ENCODE measurements at places on chromosomes 7 and 10.

- no peak for DNase-seq
These were observed 449.1 kb downstream of the KCNMA1 start for GRCh38 chr10:77188521-77188920.

DNA sequence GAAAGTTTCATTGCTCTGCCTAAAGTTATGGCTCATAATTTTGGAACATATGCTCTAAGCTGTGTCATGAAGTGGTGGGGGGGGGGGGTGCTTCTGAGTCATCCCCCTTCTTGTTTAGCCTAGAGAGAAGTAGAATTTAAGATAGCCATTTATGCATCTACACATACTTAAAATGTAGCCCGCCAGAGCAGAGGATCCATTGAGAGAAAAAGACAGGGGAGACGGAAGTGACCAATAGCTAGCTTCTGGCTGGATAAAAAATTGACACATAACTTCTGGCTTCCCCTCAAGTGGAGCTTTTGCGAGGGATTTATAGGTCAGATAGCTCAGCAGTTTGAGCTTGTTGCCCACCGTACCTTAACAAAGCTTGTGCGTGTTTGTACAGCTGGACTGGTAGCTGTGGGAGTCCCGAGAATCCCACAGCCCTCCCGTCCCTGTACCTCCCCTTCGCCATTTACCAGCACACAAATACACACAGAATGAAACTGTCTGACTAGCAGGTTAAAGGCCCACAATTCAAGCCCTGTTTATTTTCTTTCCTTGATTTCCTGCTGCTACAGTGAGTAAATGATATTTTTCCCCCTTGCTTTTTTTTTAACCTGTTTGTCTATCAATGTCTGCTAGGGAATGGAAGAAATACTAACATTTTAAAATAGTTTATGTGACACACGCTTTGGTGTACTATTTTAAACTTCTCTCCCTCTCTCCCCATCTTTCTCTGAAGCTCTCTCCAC, 232.6 kb upstream of the FERD3L start:
- DNase-seq: no peak

- no peak for DNase-seq
These were observed at the start of gene CPA4 for GRCh38 chr7:130292682-130293257. Gene CPA4 (plus strand): TSS chr7:130293161. CDS start chr7:130293181, 20 bp downstream.

DNA sequence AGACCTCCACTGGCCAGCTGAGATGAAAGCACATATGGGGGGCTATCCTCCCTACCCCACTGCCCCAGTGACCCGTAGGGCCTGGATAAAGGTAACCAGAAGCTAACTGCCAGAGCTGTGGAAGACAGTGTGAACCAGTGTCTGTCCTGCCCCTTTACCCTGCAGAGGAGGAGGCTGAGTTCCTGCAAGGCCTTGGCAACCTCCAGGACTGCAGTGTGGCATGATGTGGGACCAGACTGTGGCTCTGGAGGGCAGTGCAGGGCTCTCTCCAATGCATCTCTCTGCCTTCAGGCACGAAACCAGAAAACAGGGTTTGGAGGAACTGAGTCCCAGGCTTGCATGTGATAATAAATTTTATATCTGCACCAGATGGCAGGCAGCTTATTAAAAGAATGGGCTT, 93.1 kb downstream of the EPC1 start:
- DNase-seq: no peak

DNA sequence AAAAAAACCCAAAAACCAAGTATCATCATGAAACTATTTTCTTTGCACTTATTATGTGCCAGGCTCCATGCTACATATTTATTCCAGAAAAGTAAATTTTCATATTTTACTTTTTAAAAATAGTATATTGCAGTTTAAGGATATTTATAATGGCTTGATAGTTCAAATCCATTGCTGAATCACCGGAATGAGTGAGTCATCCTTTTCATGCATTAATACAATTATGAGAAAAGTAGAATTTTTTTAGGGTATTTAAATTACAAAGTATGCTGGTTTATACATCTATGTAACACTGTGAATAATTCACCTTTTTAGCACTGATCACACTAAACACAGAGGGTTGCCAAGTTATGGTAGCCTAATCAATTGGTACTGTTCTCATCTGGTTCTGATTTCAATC, 54.3 kb downstream of the SLC16A9 start:
- DNase-seq: no peak

DNA sequence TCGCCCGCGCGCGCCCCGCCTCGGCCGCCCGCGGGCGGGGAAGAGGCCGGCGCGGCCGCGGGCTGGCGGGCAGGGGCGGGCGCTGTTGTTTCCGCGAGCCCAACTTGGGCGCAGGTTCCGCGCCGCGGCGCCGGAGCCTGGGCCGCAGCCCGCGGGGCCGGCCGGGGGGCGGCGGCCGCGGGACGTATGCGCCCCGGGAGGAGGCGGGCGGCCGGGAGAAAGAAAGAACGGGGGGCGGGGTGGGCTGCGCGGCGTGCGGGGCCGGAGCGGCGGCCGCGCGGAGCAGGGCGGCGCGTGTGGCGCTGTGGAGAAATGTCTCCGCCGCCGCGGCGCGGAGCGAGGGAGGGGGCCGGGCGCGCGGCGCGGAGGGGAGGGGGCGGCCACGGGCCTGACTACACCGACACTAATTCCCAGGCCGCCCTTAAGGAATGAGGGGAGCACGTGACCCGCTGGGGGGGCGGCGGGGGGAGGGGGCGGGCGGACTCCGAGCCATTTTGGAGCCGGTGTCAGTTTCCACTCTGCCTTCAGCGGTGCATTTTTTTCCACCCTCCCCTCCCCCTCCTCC, at the start of gene BMI1:
Gene BMI1, plus strand, starts transcription at position 509 of the 565 bp plus-strand sequence. CDS start 5,351 bp downstream, outside the sequence.
- peak; percentile 55 for DNase-seq

- no peak for DNase-seq
These were observed 46.2 kb downstream of the NOC3L start for GRCh38 chr10:94316560-94316959.

- no peak for DNase-seq
These were observed 74.7 kb downstream of the FRMPD2 start for GRCh38 chr10:48199580-48200377.

DNA sequence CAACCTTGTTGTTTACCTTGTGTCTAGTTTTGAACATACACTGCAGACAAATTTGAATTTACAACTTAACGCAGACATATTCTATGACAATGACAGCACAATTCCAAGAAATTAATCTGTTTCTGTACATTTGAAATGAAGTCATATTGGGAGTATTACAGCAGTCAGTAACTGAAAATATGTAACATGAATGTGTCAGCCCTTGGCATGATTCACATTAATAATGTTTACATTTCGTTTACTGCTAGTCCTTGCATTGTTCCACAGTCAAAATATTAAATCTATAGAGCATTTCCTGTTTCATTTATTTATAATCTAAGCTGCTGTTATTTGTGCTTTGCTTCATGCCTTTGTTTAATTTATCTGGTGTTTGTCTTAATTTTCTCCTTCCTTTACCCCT, 80.4 kb downstream of the NOC3L start:
- DNase-seq: no peak

DNA sequence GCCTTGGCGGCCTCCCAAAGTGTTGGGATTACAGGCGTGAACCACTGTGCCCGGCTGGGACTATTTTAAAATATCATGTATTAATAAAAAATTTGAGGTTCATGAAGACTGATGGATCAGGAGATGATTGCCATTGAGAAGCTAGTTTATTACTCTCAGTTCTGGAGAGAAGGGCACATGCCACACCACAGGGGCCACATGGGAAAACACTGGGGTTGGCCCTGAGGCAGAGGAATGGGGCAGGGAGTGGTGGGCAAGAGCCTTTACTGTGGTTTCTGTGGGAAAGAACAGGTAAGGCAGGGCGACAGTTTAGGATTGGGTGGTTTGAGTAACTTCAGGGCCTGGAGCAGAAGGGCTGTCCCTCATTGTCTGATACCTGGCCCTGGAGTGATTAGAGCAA, 6.8 kb upstream of the TBRG4 start:
- no peak for DNase-seq

GRCh38 chr7:101114492-101114891, 12.4 kb upstream of the SERPINE1 start:
- DNase-seq: no peak

DNA sequence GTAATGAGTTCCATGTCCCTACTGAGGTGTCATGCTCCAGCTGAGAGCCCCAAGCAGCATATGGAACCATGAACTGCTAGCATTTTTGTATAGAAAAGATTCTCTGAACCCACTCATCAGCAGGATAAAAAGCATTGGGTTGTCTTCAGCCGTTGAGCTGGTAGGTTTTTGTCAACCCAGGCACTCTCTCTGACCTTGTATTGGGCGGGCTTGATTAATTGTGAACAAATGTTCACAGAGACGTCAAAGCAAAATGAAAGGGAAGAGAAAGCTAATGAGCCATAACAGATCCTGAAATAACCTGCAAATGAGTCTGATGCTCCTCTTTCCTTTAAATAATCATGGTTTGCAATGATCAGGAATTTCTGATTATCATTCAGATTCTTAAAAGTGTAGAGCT, 924.7 kb upstream of the CELF2 start:
- DNase-seq: no peak

DNA sequence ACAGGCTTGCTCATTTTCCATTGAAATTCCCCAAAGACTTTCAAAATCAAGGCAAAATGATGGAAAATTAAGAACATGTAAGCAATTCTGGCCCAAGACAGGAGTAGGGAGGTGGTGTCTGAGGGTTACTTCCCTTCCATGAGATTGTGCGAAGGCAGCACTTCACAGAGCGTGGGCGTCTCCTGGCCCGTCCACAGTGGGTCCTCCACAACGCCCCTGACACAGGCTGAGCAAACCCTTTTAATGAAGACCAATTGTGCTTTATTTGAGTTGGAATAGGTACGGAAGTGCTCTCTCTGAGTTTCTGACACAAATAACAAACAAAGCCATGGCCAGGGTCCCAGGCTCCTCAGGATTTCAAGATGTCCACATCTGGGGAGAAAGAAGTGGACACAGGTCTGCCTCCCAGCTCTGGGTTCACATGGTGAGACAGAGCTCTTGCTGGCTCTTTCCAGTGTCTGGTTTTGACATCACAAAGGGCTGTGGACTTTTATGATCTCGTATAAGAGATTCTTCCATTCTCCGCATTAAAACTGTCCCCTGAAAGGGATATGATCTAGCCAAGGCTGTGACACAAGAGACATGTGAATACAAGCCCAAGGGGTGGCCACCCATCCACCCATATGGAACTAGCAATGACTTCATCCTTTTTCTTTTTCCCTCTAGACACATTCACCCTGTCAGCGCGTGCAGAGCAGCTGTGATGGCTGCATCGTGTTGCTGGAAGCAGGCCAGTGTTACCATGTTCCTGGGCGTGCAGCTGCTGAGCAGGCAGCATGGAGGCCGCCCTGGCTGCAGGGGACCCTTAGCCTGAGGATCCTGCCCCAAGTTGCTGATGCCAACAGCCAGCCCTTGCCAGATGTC, 145.6 kb downstream of the ADAM12 start:
- DNase-seq: no peak

DNA sequence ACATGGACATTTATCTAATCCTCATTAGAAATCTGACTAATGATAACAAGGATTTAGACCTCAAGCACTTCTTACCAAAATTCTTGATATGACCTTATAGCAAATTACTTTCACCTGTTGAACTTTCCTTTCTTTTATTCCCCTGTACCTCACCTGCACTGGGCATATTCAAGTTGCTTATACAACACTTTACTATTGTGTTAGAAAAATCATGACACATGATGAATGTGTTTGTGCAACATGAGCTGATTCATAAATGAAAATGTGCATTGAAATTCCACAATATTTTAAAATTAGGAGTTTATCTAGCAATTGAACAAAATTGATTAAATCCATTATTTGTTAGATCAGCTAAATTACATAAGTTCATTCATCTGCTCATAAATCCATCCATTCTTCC, 160.6 kb downstream of the CFTR start:
- DNase-seq: no peak

DNA sequence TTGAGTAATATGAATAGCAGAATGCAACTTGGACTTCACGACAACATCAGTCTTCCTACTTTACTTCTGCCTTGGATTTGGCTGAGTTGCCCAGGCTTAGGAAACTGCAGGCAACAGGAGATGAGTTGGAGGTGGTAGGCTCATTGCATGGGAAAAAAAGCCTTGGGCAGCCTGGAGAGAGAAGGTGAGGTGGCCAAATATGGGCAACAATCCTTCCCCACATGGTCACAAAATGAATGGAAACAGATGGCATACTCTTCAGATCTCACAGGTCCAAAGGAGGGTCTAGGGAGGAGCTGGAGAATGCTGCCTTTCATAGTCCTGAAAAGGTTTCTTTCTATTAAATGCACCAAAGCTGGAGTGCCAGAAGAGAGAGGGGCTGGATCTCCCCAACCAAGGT, 128.6 kb upstream of the AOAH start:
- no peak for DNase-seq

- no peak for DNase-seq
These were observed 150.5 kb downstream of the CYP26A1 start for GRCh38 chr10:93224005-93224779.

- no peak for DNase-seq
These were observed 16.0 kb upstream of the GDI2 start for GRCh38 chr10:5829267-5829666.

DNA sequence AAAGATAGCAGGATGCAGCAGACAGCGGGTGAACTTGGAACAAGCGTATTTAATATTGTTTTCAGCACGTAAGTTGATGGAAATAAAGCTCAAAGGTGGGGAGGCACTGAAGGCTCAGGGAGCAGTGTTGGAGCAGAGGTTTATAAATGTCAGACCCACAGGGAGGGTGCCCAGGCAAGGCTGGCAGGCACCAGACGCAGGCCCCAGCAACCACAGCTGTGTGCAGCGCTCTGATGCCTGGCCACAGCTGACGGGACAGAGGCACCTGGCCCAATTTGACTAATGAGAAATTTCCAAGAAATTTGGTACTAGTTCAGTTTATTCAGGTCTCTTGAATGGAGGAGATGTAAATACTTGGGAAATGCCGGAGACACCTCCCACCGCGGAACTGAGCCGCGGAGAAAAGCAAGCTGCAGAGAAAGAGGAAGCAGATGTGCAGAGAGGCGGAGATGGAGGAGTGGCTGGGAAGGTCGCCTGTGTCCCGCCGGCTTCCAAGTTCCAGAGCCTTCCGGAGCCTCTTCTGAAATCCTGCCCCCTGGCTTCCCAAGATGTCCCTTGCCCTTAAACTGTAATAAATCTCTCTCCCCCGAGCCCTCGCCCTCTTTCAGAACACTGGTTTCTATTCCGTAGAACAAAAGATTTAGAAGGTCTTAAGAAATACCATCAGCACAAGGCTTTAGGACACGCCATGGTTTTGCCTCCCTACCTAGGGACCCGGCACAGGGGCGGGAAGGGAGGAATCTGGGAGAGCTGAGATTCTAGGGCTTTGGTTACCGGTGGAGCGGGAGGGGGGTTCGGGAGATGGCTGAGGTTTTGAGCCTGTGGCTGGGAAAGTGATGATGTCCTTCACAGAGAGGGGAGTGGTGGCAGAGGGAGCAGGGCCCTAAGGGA, 38.4 kb upstream of the PLXNA4 start:
- no peak for DNase-seq

GRCh38 chr7:47458057-47458456, 123.9 kb downstream of the TNS3 start:
- DNase-seq: no peak

All from stimulated activated CD8-positive, alpha-beta memory T cell treated with anti-CD3 and anti-CD28 coated beads, Interleukin-2, amount 100 ng/mL, for 1 hour (primary cell).